GM23338 (cell line): ENCODE measurements at places on chromosomes 2 and 18. TPM values are rescaled to one million over a fixed set of nuclear protein-coding genes. Genes with fewer than 3 reads are reported as not detected.
A peak's percentile ranks its signal among the peaks of the same experiment; 100 is the strongest.

The MEP1B gene
- not detected in 2 replicates for total RNA-seq

DNA sequence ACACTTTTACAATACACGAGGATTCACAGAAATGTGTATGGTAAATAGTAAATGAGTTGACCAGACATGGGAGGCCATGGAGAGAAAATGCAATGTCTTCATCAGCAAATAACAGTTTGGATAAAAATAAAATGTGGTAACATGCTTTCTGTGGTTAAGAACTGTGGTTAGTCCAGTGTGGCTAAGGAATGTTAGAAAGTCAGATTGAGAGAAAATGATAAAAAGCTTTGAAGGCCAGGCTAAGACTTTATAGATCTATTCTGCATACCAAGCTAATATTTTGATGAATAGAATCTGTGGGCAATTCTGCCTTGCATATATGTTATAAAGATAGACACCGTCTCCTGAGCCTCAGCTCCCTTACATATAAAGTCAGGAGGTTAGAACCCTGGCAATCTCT, 215.9 kb downstream of the SOX11 start:
- peaks cover 48% of the 10 kb centered on the region for H3K27me3 ChIP-seq
- H3K4me1 ChIP-seq, result no peaks in the 10 kb centered on the region
- H3K27ac ChIP-seq, result no peak overlapping the region
- DNase-seq, result no peak
- H3K36me3 ChIP-seq, result no peaks in the 10 kb centered on the region

- no peak overlapping the region for H3K27ac ChIP-seq
- no peaks in the 10 kb centered on the region for H3K36me3 ChIP-seq
- H3K4me3 ChIP-seq, result no peak overlapping the region
- no peaks in the 10 kb centered on the region for H3K4me1 ChIP-seq
- H3K27me3 ChIP-seq, result no peaks in the 10 kb centered on the region
Observed at GRCh38 chr18:63567276-63567675, 19.9 kb upstream of the SERPINB13 start.

The MSTN gene
- total RNA-seq, result 0.21 TPM in 1 of 2 replicates, not detected in the other

The APCDD1 gene
- 0.97 and 1.0 TPM in 2 replicates for total RNA-seq

DNA sequence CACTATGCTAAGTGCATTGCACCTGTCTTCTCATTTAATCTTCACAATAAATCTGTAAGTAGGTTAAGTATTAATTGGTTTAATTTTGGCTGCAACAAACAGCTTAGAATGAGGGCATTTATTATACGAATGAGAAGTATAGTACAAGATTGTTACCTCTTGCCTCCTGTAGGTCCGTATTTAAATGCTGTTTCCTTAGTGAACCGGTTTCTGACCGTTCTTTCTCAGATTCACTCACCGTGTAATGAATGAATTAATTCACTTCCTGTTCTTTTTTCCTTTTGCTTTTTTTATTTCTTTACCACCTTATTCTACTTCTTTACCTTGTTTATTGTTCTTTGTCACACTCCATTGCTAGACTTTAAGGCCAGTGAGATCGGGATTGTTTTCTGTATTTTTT, 153.8 kb upstream of the RASGRP3 start:
- H3K27ac ChIP-seq, result no peak overlapping the region
- no peaks in the 10 kb centered on the region for H3K4me1 ChIP-seq
- no peaks in the 10 kb centered on the region; the same call in 1 of the 2 replicates for H3K36me3 ChIP-seq
- no peak overlapping the region for H3K4me3 ChIP-seq
- DNase-seq, result no peak

DNA sequence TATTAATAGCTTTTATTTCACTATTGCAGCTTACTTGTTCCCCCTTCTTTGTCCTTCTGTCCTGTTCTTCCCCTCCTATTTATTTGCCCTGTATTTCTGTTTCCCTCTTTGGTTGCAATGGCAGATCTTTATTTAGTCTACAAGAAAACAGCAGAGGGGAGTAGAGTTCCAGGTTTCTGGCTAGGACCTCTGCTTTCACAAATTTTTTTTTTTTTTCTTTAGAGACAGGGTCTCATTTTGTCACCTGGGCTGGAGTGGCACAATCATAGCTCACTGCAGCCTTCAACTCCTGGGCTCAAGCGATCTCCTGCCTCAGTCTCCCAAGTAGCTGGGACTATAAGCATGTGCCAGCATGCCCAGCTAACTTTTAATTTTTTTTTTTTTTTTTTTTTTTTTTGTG, 188.1 kb upstream of the SPRED2 start:
- H3K27ac ChIP-seq, result no peak overlapping the region
- no peaks in the 10 kb centered on the region for H3K36me3 ChIP-seq
- no peaks in the 10 kb centered on the region for H3K4me1 ChIP-seq

DNA sequence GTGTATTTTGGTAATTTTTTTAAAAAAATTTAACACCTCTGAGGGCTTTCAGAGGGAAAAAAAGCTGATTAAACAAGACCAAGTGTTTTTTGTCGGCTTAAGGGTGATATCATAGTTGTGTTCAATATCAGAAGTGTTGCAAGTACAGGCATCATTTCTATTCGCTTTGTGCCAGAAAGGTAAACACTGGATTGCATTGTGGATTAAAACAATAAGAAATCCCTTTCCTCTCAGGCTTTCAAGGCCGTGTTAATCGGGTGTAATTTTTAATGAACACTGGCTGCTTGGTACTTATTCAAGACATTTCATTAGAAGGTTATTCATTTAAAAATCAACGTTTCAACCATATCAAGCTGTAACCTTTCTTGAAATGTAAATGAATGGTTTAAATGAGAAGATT, 18.3 kb downstream of the FIGN start:
- H3K27me3 ChIP-seq, result no peaks in the 10 kb centered on the region
- no peak overlapping the region for H3K4me3 ChIP-seq
- no peak for DNase-seq

The LRRC30 gene
- total RNA-seq, result not detected in 2 replicates

The GPBAR1 gene
- 1.6 TPM in 1 of 2 replicates, not detected in the other for total RNA-seq

The ALLC gene
- not detected in 2 replicates for total RNA-seq

GRCh38 chr2:48205137-48205798, 299.0 kb upstream of the FBXO11 start:
- no peaks in the 10 kb centered on the region for H3K27me3 ChIP-seq
- no peak for DNase-seq
- peaks cover 48% of the 10 kb centered on the region for H3K4me1 ChIP-seq
- no peak overlapping the region for H3K4me3 ChIP-seq
- H3K27ac ChIP-seq, result no peak overlapping the region

The RAB6C gene
- not detected in 2 replicates for total RNA-seq

GRCh38 chr18:35949903-35950627, 22.4 kb upstream of the RMP24 start:
- no peaks in the 10 kb centered on the region for H3K27me3 ChIP-seq
- H3K4me3 ChIP-seq, result peak overlapping the region; percentile 66
- peaks cover 15% of the 10 kb centered on the region for H3K4me1 ChIP-seq
- H3K36me3 ChIP-seq, result no peaks in the 10 kb centered on the region

DNA sequence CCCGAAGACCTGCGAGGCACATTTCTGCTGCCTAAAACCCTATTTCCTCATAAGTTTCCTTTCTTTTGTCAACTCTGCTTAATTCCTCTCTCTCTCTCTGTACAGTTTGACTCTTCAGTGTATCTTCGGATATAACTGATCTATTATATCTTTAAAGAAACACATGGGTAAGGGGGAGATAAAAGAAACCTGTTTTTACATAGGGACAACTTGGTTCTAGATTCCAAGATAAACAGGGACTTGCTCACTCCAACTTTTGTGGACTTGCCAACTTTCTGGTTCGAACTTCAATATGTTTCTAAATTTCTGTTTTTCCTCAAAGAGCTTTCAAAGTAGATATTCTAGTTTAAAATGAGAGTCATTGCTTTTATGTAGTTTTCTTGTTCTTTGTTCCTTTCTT, 182.7 kb upstream of the EPC2 start:
- no peak for DNase-seq
- H3K27ac ChIP-seq, result no peak overlapping the region
- H3K4me1 ChIP-seq, result no peaks in the 10 kb centered on the region
- no peaks in the 10 kb centered on the region for H3K27me3 ChIP-seq

GRCh38 chr2:195488567-195488966, 168.5 kb upstream of the SLC39A10 start:
- H3K27me3 ChIP-seq, result no peaks in the 10 kb centered on the region
- no peak overlapping the region for H3K4me3 ChIP-seq
- no peaks in the 10 kb centered on the region for H3K36me3 ChIP-seq
- no peak for DNase-seq
- peaks cover 8% of the 10 kb centered on the region for H3K4me1 ChIP-seq

The BMPR2 gene
- total RNA-seq, result 14.2 and 21.6 TPM in 2 replicates

- H3K27ac ChIP-seq, result no peak overlapping the region
- no peaks in the 10 kb centered on the region for H3K36me3 ChIP-seq
- no peaks in the 10 kb centered on the region for H3K4me1 ChIP-seq
- H3K4me3 ChIP-seq, result no peak overlapping the region
- H3K27me3 ChIP-seq, result no peaks in the 10 kb centered on the region
Observed at GRCh38 chr2:161990741-161991140, 83.3 kb downstream of the DPP4 start.

- no peak overlapping the region for H3K4me3 ChIP-seq
- H3K36me3 ChIP-seq, result no peaks in the 10 kb centered on the region; the same call in 1 of the 2 replicates
- no peak overlapping the region for H3K27ac ChIP-seq
- peaks cover 10% of the 10 kb centered on the region for H3K27me3 ChIP-seq
Observed at GRCh38 chr2:31236433-31237205, 2.7 kb downstream of the EHD3 start.

The PRKAG3 gene
- total RNA-seq, result not detected in 2 replicates

- peak overlapping the region; percentile 24 for H3K27ac ChIP-seq
- H3K4me3 ChIP-seq, result no peak overlapping the region
- H3K27me3 ChIP-seq, result no peaks in the 10 kb centered on the region
- peaks cover 38% of the 10 kb centered on the region for H3K4me1 ChIP-seq
- no peaks in the 10 kb centered on the region; the same call in 1 of the 2 replicates for H3K36me3 ChIP-seq
- DNase-seq, result peak; percentile 42
Observed at GRCh38 chr2:174827371-174828369, 63.4 kb upstream of the CHRNA1 start.

DNA sequence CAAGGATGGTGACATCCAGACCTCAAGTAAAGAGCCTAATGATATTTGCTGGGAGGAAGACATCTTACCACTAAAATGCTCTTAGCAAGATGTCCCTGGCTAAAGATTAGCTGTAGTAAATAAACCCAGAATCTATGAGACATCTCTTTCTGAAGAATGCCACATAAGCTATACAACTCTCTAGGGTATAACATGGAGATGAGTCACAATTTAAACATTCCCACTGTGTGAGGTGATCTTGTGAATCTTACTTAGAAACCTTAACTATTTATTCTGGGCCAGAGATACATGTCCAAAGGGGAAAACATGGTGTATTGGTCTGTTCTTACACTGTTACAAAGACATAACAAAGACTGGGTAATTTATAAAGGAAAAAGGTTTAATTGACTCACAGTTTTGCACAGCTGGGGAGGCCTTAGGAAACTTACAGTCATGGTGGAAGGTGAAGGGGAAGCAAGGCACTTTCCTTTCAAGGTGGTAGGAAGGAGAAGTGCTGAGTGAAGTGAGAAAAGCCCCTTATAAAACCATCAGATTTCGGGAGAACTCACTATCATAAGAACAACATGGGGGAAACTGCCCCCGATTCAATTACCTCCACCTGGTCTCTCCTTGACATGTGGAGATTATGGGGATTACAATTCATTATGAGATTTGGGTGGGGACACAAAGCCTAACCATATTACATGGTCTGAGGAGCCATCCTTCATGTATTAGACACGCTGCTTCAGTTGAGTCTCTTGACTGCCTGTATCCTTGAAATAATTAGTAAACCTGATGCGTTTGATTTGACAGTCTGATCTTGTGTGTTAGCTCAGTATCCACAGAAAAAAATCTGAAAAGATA, 17.1 kb downstream of the KRCC1 start:
- no peaks in the 10 kb centered on the region for H3K36me3 ChIP-seq
- no peaks in the 10 kb centered on the region for H3K4me1 ChIP-seq
- H3K4me3 ChIP-seq, result no peak overlapping the region
- H3K27me3 ChIP-seq, result no peaks in the 10 kb centered on the region
- H3K27ac ChIP-seq, result 0 out of 2 replicates have a peak overlapping the region, but pooled peaks have one; percentile 9
- no peak for DNase-seq

- peaks cover 13% of the 10 kb centered on the region for H3K4me1 ChIP-seq
- no peak for DNase-seq
- no peak overlapping the region for H3K4me3 ChIP-seq
- H3K27me3 ChIP-seq, result no peaks in the 10 kb centered on the region
Observed at GRCh38 chr2:50613161-50613560, 418.8 kb downstream of the NRXN1 start.

The IL36B gene
- total RNA-seq, result not detected in 2 replicates

The PLEK gene
- not detected in 2 replicates for total RNA-seq

The GAREM2 gene
- total RNA-seq, result 20.8 and 23.8 TPM in 2 replicates

DNA sequence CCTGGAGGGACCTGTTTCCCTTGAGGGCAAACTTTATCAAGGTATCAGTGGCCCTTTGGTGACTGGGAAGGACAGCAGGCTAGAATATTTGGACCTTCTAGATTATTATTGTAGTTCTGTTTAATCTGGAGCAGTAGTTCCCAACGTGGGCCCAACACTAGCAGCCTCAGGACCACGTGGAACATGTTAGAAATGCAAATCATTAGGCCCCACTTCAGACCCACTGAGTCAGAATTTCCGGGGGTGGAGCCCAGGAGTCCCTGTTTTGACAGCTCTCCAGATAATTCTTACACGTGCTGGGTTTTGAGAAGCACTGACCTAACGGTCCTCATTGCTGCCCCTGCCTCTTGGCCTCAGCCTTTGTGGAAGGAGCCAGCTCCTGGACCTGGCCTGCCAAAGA, 25.5 kb upstream of the DYNC2LI1 start:
- no peaks in the 10 kb centered on the region for H3K4me1 ChIP-seq
- H3K27ac ChIP-seq, result no peak overlapping the region
- no peak overlapping the region for H3K4me3 ChIP-seq
- H3K27me3 ChIP-seq, result no peaks in the 10 kb centered on the region
- no peak for DNase-seq

DNA sequence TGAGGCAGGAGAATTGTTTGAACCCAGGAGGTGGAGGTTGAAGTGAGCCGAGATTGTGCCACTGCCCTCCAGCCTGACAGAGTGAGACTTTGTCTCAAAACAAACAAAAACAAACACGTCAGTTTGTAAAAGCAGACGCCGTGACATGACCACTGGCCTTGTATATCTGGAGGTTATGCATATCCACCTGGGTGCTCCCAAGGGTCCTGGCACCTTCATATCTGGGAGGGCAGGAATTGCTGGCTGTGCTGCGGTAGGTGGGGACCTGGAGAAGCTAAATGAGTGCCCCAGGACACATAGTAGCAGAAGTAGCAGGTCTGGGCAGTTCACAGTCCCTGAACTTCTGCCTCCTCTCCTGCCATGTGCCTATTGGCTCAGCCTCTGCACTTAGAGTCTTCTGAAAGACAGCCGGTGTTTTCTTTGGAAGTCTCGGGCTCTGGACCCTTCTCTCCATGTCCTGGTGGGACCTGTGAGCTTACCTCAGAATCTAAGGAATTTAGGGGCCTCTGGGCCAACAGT, 30.9 kb upstream of the IL1R2 start:
- no peaks in the 10 kb centered on the region for H3K4me1 ChIP-seq
- no peak overlapping the region for H3K4me3 ChIP-seq
- H3K27ac ChIP-seq, result no peak overlapping the region
- DNase-seq, result no peak
- H3K27me3 ChIP-seq, result no peaks in the 10 kb centered on the region
